ENCODE measurements at places on chromosomes 12 and 14. TPM values are rescaled to one million over a fixed set of nuclear protein-coding genes. Genes with fewer than 3 reads are reported as not detected.

DNA sequence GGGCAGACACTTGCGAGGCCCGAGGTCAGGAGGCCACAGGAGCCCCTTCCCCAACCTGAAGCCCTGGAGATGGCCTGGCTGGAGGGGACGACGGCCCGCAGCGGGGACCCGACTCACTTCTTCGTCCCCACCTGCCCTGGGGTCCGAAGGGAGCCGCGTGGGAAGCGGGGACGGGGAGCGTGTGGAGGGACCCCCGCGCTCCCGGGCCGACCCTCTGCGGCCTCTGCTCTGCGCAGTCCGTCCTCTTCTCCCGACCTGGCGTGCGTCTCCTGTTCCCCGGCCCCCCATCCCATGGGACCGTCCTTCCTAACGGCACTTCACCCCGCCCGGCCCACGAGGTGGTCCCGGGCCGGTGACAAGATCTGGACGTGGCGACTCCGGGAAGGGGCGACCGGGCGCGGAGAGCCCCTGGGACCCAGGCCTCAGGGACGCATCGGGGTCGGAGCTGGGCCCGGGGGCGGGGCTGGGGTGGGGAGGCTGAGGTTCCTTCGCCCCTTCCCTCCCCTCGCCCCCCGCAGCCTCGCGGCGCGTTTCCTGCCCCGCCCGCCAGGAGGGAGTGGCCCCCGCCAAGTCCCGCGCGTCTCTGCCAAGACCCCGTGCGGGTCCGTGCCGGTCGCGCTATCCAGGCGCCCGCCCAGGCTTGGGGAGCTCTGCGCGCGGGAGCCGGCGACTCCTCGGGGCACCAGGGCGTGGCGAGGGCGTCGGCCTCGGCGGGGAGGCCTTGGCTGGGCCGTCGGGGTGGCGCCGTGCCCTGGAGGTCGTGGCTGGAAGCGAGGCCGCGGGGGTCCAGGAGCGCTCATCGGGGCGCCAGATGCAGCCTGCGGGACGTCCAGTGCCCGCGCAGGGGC, 97.1 kb downstream of the TNFAIP2 start:
- no peak for DNase-seq

DNA sequence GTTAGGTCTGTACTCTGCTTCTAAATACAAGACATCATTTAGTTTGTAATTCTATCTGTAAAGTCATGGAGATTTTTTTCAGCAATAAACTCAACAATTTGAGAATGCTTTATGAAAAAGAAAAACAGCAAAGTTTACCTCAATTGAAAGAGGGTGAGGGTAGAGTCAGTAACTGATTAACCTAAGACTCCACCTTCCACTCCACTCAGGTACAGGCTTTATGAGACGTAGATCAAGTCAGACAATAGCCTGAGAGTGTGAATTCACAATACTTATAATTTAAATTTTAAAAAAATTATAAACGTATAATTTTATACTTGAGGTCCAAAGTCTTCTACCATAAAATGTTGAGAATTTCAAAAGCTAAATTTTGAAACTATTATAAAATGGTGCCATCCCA, 45.9 kb downstream of the BCL2L14 start:
- no peak for DNase-seq

DNA sequence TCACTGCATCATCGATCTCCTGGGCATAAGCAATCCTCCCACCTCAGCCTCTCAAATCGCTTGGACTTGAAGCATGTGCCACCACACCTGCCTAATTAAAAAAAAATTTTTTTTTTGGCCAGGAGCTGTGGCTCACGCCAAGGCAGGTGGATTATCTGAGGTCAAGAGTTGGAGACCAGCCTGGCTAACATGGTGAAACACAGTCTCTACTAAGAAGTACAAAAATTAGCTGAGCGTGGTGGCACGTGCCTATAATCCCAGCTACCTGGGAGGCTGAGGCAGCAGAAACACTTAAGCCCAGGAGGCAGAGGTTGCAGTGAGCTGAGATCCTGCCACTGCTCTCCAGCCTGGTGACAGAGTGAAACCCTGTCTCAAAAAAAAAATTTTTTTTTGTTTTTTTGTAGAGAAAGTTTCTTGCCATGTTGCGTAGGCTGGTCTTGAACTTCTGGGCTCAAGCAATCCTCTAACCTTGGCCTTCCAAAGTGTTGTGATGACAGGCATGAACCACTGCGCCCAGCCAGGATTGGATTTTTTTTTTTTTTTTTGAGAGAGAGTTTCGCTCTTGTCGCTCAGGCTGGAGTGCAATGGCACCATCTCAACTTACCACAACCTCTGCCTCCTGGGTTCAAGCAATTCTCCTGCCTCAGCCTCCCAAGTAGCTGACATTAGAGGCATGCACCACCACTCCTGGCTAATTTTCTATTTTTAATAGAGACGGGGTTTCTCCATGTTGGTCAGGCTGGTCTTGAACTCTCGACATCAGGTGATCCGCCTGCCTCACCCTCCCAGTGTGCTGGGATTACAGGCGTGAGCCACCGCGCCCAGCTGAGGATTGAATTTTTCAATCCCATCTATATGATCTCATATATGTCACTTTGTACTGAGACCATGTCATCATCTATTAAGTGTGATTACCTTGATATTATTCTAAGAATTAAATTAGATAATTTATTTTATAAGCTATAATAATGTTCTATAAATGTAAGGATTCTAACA, 12.4 kb downstream of the SLC2A3 start:
- DNase-seq = no peak

GRCh38 chr14:95237958-95238340, 80.6 kb upstream of the DICER1 start:
- DNase-seq = no peak

- DNase-seq = no peak
Measured at GRCh38 chr14:97065305-97066067, 268.3 kb downstream of the VRK1 start.

DNA sequence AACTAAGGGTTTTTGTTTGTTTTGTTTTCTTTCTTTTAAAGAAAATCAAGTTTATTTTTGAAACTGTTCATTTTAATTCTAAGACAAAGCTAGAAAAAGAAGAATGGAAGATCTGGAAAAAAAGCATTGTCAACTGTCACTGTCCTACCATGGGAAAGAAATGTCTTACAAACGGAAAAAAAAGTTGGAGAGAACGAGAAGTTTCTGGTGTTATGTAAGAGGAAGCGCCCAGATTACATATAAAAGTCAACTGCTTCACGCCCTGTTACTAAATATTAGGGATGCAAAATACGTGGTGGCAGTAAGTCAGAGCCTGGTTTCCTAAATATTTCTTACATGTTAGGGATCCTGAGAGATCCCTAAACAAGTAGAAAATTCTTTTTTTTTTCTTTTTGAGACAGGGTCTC, 14.3 kb upstream of the FBXL14 start:
- DNase-seq = no peak

- DNase-seq = peak; percentile 38
Measured at GRCh38 chr14:71621980-71622605, 310.1 kb upstream of the RGS6 start.

DNA sequence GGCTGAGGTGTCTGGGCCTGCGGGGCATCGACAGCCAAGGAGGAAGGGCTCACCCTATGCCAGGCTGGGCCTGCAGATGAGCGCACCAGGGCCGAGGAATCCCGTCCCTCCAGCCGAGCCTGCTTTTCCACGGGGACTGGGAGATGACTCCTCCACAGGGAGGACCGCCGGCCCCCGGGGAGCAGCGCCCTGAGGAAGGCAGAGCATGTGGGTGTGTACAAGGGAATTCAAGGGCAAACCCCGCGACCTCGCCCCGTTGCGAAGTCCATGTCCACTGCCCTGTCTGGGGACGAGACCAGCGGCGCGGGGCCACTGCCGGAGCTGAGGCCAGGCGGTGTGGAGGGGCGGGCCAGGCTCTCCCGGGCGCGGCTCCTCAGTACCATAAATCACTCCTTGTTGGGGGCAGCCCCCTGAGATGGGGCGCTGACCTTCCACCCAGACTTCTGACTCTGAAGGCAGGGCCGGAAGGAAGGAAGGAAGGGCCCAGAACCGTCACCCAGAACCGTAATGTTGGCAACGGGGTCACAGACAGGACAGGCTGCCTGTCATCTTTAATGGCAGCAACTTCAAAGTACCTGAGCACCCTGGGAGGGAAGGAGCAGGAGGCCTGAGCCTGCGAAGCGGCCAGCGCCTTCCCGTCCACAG, 52.5 kb downstream of the RNF34 start:
- DNase-seq = no peak

- peak; percentile 54 for DNase-seq
Measured at GRCh38 chr12:47079981-47080724, 394 bp upstream of the AMIGO2 start.

- DNase-seq = no peak
Measured at GRCh38 chr12:62882696-62883095, 52.3 kb downstream of the PPM1H start.

- no peak for DNase-seq
Measured at GRCh38 chr12:7038591-7038990, 20.3 kb upstream of the LPCAT3 start.

- no peak for DNase-seq
Measured at GRCh38 chr14:102430212-102430908, 67.6 kb downstream of the TECPR2 start.

GRCh38 chr14:91225025-91225424, 19.5 kb downstream of the GPR68 start:
- DNase-seq = peak; percentile 67

GRCh38 chr12:47849261-47849660, 29.6 kb upstream of the HDAC7 start:
- DNase-seq = no peak

DNA sequence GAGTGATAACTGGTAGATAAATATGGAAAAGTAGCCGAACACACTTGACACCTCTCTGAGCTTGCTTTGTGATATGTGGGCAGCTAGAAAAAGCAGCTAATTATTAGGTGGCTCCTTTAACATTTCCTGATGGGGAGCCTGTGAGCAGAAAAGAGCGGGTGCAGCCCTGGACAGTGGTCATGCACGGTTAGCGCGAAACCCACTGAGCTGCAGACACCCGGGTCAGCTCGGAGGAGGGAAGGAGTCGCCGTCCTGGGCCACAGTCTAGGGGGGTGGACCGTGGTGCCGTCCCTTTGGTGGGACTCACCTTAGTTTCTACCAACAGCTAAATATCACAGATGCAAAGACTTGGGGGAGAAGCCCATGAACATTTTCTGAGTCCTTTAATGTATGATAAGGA, 6.6 kb downstream of the COA8 start:
- DNase-seq = no peak

GRCh38 chr12:88501972-88502938, 78.0 kb downstream of the KITLG start:
- DNase-seq = peak; percentile 48

DNA sequence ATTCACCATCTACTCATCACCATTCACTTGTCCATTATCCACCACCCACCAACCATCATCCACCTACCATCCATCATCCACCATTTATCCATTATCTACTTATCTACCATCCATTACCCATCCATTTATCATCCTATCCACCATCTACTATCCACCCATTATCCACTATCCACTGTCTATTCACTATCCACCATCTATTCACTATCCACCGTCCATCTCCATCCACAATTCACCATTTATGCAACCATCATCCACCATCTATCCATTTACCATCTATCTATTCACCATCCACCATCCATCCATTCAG, 1.5 kb upstream of the AMN start:
- no peak for DNase-seq

DNA sequence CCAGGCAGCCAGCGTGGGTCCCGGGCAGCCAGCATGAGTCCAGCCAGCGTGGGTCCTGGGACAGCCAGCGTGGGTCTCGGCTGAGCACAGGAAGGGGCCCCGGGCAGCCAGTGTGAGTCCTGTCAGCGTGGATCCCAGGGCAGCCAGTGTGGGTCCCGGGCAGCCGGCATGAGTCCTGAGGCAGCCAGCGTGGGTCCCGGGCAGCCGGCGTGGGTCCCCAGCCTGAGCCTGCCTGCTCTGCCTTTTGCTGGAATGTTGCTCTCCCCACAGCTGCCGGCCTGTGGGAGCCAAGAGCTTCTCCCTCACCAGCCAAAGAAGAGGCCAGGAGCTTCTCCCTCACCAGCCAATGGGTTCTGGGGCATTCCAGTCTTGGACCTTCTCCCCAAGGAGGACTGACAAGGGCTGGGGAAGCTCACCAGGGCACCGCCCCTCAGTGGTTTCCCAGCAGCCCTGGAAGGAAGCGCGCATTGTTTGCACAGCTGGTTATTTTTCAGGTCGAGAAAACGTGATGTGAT, 15.0 kb upstream of the RFLNA start:
- DNase-seq = no peak

DNA sequence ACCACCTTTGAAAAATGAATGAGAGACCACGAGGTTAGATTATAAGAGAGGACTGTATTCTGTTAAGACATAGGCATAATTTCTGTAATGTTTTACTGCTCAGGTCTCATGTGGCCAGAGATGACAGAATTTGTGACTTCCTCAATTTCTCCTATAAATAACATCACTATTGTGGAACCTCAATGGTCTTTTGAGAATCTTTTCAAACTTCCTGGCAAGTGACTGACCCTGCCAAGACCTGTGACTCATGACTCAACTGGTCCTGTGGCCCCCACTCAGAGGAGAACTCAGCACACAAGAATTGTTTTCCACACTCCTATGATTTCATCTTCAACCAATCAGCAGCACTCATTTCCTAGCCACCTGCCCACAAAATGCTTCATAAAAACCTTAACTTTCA, 508.2 kb upstream of the ATP2B1 start:
- DNase-seq = no peak

DNA sequence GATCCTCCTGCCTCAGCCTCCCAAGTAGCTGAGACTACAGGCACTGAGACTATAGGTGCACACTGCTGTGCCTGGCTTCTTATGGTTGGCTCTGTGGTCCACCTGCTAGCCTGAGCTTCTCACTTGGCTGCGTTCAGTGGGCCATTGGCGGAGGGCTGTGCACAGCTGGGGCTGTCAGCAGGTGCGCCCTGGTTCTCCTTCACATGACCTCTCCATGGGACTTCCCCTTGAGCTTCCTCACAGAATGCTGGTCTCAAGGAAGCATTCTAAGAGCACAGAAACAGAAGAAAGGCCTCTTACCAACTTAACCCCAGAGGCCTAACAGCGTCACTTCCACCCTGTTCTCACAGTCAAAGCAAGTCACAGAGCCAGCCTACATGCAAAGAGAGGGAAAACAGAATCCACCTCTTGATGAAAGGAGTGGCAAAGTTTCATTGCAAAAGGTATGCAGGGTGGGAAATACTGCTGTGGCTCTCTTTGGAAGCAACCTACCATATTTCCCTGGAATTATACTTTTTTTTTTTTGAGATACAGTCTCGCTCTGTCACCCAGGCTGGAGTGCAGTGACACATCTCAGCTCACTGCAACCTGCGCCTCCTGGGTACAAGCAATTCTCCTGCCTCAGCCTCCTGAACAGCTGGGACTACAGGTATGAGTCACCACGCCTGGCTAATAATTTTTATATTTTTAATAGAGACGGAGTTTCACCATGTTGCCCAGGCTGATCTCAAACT, 9.3 kb downstream of the RILPL2 start:
- no peak for DNase-seq

- DNase-seq = peak; percentile 52
Measured at GRCh38 chr12:83945871-83946270, 966.7 kb downstream of the SLC6A15 start.

- no peak for DNase-seq
Measured at GRCh38 chr12:112331886-112332285, 50.3 kb downstream of the HECTD4 start.

The TRPV4 gene
- 6.6 TPM for polyA plus RNA-seq

The SDR9C7 gene
- polyA plus RNA-seq = not detected

The SERPINA9 gene
- 0.09 TPM for polyA plus RNA-seq

The IAPP gene
- not detected for polyA plus RNA-seq

The WDR20 gene
- polyA plus RNA-seq = 18.7 TPM

The MCRS1 gene
- polyA plus RNA-seq = 73.2 TPM

The NRIP2 gene
- 0.27 TPM for polyA plus RNA-seq
